ENCODE measurements at places on chromosomes 1 and 21.

- no peak for DNase-seq
These were observed 38.6 kb downstream of the TARBP1 start for GRCh38 chr1:234440348-234440747.

DNA sequence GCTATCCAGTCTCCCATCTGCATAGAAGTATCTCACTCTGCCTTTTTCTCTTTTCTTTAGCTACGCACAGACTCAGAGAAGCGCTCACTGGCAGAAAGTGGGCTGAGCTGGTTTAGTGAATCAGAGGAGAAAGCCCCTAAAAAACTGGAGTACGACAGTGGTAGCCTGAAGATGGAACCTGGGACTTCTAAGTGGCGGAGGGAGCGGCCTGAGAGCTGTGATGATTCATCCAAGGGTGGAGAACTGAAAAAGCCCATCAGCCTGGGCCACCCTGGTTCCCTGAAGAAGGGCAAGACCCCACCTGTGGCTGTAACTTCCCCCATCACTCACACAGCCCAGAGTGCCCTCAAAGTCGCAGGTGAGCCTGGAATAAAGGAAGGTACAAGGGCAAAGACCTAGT, 48.0 kb upstream of the IPO9 start:
- DNase-seq: no peak

DNA sequence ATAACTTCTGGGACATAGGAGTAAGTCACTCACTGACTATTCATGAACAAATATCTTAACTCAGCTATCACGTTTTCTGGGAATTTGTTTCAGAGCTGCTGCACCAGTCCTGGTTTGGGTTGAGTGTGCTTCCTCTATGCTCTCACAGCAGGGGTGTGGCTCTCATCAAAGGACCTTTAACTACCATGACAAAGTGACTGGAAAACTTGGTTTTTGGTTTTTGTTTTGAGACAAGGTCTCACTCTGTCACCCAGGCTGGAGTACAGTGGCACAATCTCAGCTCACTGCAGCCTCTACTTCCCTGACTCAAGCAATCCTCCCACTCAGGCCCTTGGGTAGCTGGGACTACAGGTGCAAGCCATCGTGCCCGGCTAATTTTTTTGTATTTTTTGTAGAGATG, 4.1 kb downstream of the ILDR2 start:
- no peak for DNase-seq

GRCh38 chr1:166017395-166017794, 149.4 kb downstream of the FAM78B start:
- DNase-seq: no peak

- no peak for DNase-seq
These were observed 13.9 kb downstream of the URB1 start for GRCh38 chr21:32378956-32379355.

GRCh38 chr1:56468518-56468917, 110.8 kb downstream of the PLPP3 start:
- DNase-seq: no peak

GRCh38 chr1:200388791-200389190, 21.0 kb downstream of the ZNF281 start:
- no peak for DNase-seq

- peak; percentile 63 for DNase-seq
These were observed 49.8 kb upstream of the SCAF4 start for GRCh38 chr21:31781737-31782136.

GRCh38 chr1:66022904-66023620, 230.4 kb downstream of the PDE4B start:
- peak; percentile 8 for DNase-seq

GRCh38 chr1:227685807-227686206, 49.3 kb downstream of the JMJD4 start:
- DNase-seq: no peak

DNA sequence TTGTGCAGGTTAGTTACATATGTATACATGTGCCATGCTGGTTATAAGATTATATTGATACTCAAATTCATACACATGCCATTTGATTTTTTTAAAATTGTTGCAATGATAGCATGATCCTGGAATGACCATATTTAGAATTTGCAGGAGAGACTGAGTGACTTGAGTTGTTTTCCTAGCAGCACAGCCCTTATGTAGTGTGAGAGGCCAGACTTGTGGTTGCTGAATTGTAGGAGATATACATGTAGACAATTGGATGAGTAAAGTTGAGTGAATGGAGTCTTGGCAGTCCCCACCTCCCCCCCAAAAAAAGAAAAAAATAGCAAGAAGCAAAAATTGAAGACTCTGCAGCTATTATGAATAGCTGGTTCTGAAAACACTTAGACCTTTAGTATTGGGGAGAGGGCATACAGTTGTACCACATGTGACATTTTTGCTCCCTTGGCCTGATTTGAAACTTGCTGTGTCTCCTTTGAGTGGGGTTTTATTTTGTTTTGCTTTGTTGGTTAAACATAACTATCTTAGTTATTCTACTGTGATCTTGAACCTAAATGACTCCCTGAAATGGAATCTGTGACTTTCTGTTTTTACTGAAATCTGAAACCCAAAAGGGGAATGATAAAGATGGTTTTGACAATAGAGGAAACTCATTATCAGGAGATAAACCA, 280.3 kb downstream of the HMCN1 start:
- peak; percentile 72 for DNase-seq

DNA sequence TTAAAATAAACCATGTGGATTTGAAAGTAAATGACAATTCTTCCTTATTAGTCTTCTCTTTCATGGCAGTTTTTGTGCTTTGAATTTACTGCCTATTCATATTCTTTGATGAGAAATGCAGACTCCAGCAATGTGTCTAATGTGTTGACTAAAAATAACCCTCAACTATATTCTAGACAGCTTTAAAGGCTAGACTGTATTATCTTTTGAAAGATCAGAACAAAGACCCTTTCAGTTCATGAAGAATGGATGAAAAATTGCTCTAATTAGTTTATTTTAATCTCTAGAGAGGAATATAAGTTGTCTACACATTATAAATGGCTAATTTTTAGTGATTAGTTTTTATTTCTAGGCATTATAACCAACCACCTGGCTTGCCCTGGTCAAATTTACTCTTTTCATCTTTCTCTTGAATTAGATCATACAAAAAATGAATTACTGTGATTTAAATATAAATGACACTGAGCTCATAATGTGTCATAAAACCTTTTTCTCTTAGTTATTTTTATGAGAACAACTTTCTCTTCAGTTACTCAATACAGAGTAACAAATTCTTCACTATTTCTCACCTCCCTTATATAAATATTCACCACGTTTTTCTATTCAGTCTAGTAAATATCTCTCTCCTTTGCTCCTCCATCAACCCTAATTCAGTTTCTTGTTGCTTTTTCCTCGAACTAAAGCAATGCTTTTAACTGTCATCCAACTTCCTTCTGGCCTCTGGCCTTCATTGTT, 428.5 kb upstream of the TMPRSS15 start:
- DNase-seq: no peak

DNA sequence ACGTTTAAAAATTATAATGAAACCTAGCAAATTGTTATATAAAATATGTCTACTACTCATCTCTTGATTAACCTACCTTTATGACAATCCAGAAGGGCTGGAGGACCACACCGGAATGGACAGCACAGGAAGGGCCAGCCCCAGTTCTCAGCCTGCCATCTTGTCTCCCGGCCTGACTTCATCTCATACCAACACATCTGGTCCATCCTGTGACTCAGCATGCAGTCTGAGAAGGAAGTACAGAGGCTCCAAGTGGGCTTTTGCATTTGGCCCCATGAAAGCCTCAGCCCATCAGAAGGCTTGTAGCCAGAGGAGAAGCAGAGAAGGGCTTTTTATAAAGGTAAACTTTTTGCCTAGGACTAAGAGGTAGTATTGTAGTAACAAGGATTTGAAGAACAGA, 436.6 kb downstream of the MRPL39 start:
- no peak for DNase-seq

- no peak for DNase-seq
These were observed 2.6 kb downstream of the KCNAB2 start for GRCh38 chr1:6048179-6048867.

- no peak for DNase-seq
These were observed 1.3 kb downstream of the KAZN start for GRCh38 chr1:14599800-14600199.

DNA sequence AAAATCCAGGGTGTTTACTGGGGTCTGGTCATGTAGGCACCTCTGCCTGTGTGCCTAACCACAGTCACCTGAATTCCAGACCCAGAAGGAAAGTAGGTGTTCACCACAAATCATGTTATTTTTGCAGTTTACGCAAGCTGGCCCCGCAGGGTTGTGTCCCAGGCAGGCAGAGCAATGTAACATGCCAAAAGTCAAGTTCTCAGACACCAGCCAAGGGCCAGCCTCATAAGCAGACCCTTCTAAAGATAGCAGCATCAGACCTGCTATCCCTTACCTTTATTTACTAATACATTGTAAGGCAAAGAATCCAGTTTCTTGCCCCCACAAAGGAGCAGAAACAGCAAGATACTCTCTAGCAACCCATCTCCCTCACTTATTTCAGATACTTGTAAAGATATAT, 83.0 kb downstream of the GPR161 start:
- DNase-seq: no peak

GRCh38 chr1:162710345-162710744, 78.1 kb downstream of the DDR2 start:
- peak; percentile 60 for DNase-seq

DNA sequence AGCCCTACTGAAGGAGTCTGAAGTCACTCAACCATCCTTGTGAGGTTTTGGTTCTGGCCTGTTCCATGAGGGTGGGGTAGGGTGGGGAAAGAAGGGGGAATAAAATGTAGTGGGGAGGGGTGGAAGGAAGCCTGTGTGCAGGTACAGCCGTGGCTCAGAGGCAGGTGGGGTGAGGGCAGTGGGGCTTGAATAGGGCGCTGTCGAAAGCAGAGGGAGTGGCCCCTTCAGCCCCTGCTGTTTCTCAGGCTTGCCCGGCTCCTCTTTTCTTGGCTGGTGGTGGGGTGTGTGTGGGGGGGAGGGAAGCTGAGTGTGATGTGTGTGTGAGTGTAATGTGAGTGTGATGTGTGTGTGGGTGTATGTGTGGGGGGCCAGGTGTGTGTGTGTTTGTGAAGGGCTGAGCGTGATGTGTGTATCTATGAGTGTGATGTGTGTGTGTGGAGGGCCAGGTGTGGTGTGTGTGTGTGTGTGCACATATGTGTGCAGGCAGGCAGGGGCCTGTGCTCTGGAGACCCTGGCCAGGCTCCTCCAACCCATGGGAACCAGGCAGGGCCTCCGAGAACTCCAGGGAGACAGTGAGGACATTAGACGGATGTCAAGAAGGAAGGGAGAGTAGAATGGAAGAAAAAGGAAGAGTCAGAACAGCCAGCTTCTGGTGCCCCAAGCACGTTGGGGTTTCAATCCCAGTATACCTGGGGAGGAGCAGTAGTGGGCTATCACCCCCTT, 9.0 kb downstream of the SOX13 start:
- DNase-seq: no peak

- peak; percentile 94 for DNase-seq
These were observed 10.6 kb downstream of the ACTL8 start for GRCh38 chr1:17765444-17766411.

DNA sequence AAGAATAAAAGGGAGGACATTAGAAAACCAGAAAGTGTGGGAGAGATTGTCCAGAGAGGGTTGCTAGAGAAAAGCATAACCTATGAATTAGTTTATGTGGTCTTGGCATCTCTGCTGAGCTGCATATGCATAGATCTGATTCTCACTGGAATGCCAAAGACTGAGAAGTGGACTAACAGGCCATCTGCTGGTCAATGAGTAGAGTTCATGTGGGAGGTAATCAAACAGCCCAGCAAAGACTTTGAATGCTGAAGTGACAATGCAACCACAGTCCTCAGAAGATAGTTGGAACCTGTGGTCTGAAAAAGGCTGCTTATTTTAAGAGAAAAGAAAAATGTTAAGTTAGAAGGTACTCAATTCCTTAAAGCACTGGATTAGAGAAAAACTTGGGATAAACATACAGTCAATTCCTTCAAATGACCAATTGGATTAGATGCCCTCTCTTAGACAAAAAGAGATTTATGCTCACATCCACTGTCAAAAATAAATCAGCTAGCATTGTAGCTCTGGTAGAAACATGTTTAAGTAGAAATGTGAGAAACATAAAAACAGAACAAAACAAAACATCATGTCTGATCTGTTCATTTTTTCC, 382.8 kb downstream of the AMY1C start:
- DNase-seq: no peak

DNA sequence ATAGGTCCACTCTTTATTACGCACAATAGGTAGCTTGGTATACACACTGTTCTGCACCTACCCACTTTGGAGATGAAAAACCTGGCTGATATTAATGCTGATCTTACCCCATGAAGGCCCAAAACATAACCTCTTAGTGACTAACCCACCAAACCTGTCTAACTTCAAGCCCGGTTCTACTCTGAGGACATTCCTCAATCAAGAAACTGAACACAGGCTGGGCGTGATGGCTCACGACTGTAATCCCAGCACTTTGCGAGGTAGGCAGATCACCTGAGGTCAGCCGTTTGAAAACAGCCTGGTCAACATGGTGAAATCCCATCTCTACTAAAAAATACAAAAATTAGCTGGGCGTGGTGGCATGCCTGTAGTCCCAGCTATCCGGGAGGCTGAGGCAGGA, 50.5 kb downstream of the EYA3 start:
- no peak for DNase-seq

- no peak for DNase-seq
These were observed 69.3 kb upstream of the CASZ1 start for GRCh38 chr1:10865518-10866320.

DNA sequence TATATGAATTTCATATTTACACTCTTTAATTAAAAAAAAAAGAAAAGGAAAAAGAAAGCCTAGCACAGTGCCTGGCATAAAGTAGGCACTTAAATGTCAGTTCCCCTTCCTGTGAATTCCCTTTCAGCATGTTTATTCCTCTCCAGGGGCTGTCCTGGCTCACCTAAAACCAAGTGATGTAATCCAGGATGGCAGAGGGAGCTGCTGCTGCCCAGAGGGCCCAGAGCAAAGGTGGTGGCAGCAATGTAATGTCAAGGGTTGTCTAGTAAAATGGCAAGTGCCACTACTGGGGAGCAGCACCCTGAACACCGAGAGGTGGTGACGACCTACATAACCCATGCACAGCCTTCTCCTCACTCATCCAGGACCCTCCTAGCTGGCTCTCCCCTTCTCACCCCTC, 78.4 kb upstream of the LPGAT1 start:
- DNase-seq: no peak

DNA sequence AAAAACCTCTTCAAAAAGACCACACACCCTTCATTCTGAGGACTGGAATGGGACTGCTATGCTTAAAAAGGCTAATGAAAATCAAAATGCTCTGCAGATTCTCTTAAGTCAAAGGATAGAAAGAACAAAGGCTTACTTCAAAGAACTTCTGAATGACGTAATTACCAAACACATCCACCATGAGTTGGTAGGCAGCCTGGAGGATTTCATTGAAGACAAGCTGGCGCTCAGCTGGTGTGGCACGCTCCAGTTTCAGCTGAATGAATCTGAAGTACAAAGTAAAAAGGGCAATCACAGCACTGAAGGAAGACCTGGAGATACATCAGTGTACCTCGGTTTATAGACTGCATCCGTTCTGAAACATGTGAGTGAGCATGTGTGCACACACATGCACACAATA, 43.5 kb upstream of the SDC3 start:
- no peak for DNase-seq

- DNase-seq: peak; percentile 22
These were observed 675 bp downstream of the MYSM1 start for GRCh38 chr1:58699011-58699762.

All from fibroblast of the aortic adventitia (primary cell).